ENCODE measurements at places on chromosomes 6 and 20. TPM values are rescaled to one million over a fixed set of nuclear protein-coding genes. Genes with fewer than 3 reads are reported as not detected.

GRCh38 chr6:135334169-135334568, 153.1 kb downstream of the MYB start:
- DNase-seq: no peak

DTNBP1 gene
- total RNA-seq: 27.0 TPM

FAM50B gene
- total RNA-seq: 28.2 TPM

RIPOR3 gene
- total RNA-seq: 8.0 TPM

GRCh38 chr6:5302995-5303622, 41.8 kb downstream of the FARS2 start:
- DNase-seq: peak; percentile 64
